ENCODE measurements at places on chromosomes 13 and 19.

DNA sequence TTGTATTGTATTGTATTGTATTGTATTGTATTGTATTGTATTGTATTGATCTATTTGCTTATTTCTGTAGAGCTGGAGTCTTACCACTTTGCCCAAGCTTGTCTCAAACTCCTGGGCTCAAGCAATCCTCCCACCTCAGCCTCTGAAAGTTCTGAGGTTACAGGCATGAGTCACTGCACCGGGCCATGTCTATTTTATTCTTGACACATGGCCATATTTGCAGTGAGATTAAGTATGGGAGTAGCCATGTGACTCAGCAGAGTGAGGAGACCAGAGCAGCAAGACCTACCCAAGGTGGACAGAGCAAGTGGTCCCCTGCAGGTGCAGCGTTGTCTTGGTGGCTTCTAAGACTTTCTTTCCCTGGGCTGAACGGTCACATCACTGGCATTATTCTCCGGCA is 49.1 kb upstream of the UBAC2 start:
- no peak for DNase-seq

GRCh38 chr19:47161876-47162489 is 31.3 kb downstream of the SAE1 start:
- DNase-seq: no peak

- DNase-seq: no peak
These were observed 10.2 kb upstream of the JSRP1 start for GRCh38 chr19:2266183-2266993.

- DNase-seq: no peak
These were observed 65.0 kb downstream of the RASA3 start for GRCh38 chr13:114067381-114067885.

GRCh38 chr13:112910016-112910415 is 59.0 kb upstream of the MCF2L start:
- no peak for DNase-seq

DNA sequence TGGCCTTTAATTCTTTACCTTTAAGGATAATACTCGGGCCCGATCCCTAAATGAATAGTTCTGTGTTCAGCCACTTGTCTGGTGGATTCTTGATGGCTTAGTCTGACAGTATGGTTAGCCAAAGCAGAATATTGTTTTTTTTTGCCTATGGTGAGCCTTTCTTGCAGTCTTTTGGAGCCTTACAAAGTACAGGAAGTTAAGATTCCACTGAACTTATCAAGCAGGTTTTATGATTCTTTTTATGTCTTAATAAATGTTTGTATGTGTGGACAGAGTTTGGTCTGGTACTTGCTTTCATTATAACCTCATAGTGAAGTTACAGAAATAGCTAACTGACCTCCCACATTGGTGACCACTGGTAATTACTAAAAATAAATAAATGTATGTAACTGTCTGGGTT is 17.1 kb downstream of the PCCA start:
- no peak for DNase-seq
